ENCODE measurements at places on chromosomes 12 and 14. TPM values are rescaled to one million over a fixed set of nuclear protein-coding genes. Genes with fewer than 3 reads are reported as not detected.

DTX1 gene
- not detected for total RNA-seq

FOXG1 gene
- total RNA-seq = not detected

- no peak within 1 kb of the TSS for H3K27ac ChIP-seq
- H3K4me1 ChIP-seq = peaks cover 13% of the 10 kb centered on the region
- no peaks in the 10 kb centered on the region for H3K36me3 ChIP-seq
- H3K27me3 ChIP-seq = no peaks in the 10 kb centered on the region
Observed at GRCh38 chr12:121669521-121669900, at the start of gene MORN3. MORN3 (minus strand) TSS chr12:121669654; CDS start chr12:121669483, 171 bp downstream.

DNA sequence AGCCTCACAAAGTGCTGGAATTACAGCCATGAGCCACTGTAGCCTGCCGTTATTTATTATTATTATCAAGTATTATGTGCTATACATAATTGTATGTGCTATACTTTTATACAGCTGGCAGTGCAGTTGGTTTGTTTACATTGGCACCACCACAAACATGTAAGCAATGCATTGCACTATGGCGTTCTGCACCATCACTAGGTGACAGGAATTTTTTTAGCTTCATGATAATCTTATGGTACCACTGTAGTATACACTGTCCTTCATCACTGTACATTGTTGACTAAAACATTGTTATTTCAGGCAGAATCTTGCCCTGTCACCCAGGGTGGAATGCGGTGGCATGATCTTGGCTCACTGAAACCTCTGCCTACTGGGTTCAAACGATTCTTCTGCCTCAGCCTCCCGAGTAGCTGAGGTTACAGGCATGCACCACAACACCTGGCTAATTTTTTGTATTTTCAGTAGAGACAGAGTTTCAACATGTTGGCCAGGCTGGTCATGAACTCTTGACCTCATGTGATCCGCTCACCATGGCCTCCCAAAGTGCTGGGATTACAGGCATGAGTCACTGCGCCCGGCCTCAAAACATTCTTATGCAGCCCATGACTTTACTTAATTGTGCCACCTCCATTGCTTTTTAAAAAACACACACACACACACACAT, 17.1 kb downstream of the MRPL42 start:
- no peaks in the 10 kb centered on the region for H3K27me3 ChIP-seq
- peaks cover 21% of the 10 kb centered on the region for H3K36me3 ChIP-seq
- H3K27ac ChIP-seq = no peak overlapping the region
- peaks cover 2% of the 10 kb centered on the region for H3K4me1 ChIP-seq
- no peak overlapping the region for H3K4me3 ChIP-seq

GRCh38 chr14:34238610-34239009, 223.4 kb downstream of the SPTSSA start:
- no peaks in the 10 kb centered on the region for H3K36me3 ChIP-seq
- peaks cover 17% of the 10 kb centered on the region for H3K27me3 ChIP-seq
- no peaks in the 10 kb centered on the region for H3K4me1 ChIP-seq
- no peak overlapping the region for H3K4me3 ChIP-seq
